Activated effector memory CD4-positive, alpha-beta T cell treated with anti-CD3 and anti-CD28 coated beads, Interleukin-2, amount 50 U/mL, for 16 hours (primary cell): ENCODE measurements at places on chromosomes 5 and 9.

DNA sequence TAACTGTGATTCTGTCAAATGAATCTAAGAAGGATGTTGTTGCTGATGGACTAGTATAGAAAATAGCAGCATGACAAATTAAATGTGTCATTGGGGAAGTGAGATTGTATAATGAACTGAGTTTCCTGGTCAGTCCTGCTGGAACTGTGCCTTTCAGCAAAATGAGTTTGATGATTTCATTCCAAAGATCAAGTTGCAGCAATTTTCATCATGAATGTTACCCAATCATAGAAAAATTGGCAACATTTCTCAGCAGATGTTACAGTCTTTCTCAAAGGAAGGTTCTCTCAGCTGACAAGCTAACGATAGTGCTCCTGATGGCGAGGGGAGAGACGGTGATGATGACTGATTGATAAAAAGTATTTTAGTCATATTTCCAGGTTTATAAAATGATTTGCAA, 10.7 kb downstream of the PCDHAC2 start:
- DNase-seq = no peak

GRCh38 chr9:120946259-120946658, 19.7 kb upstream of the TRAF1 start:
- DNase-seq = no peak

DNA sequence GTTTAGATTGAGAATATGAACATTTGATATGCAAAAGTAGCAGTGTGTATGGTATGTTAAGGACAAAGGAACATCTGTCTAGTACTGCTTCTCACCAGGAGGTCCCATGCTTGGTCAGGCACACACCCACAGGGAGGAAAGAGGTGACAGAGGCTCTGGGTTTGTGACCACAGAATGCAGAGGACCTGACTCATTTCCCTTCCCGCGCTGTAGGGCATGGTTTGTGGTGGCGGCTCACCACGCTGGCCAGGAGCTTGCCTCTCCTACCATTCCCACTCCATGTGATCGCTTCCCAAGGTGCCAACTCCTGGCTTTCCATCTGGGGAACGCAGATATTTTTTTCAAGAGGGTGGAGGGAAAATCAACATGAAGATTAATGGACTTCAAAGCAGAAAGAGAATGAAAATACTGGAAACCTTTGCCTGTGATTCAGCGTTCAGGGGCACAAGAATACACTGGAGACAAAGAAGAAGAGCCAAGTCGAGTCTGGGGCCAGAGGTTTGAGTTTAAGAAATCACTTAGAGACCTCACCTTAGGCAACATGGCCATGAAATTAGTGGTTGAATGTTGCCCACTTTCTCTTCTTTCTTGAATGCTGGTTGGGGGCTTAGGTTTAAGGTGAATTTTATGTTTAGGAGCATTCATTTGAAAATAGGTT, 477.8 kb downstream of the CCDC171 start:
- DNase-seq = no peak

GRCh38 chr5:141326088-141326854, 4.0 kb upstream of the PCDHGA1 start:
- DNase-seq = peak; percentile 90

DNA sequence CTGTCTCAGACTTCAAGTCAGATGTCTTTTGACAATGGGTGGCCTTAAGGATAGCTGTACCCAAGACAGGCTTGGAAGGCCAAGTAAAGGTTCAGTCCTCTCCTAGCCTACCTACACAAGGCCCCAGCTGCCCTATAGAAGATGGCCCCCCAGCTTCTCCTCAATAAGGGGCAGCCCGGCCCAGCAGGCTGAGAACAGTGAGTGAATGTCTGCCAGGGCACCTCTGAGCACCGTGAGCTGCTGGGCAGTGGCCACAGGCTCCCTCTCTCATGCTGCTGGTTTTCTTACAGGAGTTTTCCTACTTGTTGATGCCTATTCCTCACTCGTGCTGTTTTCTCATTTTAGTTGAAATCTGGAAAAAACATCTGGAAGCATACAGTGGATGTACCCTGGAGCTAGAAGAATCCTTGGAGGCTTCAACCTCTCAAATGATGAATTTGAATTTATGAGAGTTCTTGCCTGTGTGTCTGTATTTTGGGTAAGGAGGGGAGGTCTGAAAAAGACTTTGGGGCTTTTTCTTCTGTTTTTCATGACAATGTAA, 40.1 kb downstream of the SECISBP2 start:
- DNase-seq = no peak

- no peak for DNase-seq
These were observed 87.3 kb upstream of the PCSK5 start for GRCh38 chr9:75803130-75803529.
